Lung (tissue), 17 donors: ENCODE measurements at places on chromosomes 2 and 18. TPM values are rescaled to one million over a fixed set of nuclear protein-coding genes. Genes with fewer than 3 reads are reported as not detected.

DNA sequence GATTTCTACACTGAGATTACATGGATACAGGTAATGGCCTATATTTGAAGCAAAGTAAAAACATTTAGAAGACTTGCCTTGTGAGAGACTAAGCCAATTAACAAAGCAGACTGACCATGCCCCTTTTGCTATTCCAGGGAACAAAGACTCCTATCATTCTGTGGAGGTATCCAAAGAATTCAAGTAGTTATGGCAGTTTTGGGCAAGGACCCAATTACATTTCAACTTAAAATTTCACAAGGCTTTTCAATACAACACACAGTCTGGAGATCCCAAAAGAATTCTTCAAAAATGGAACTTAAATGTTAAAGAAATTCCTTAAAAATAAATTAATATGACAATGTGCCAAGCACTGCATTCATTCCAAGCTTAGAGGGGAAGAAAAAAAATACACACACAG lies 109.2 kb upstream of the CHRNA1 start:
- no peak for DNase-seq

GRCh38 chr2:215811409-215812345 lies 201.7 kb downstream of the MREG start:
- DNase-seq: no peak

DNA sequence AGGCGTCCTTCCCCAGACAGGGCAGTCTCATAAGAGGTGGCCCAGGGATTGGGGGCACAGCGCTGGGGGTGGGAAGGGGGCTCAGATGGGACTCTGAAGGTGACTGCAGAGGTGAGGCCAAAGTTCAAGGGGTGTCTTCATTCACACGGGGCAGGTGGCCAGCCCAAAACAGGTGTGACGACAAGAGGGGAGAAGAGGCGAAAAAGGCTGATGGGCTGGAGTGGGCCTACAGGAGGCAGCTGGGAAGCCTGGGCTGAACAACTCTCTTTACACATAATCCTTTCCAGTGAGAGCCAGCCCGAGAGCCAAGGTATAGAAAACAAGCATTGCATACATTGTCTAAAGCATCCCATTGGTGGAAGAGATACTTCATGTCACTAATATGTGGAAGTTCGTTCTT lies 130.9 kb upstream of the ASB18 start:
- DNase-seq: no peak

UGT1A4 gene
- 0.21 TPM for total RNA-seq

CD8B2 gene
- total RNA-seq: not detected

CD28 gene
- 3.0 TPM for total RNA-seq

NFU1 gene
- total RNA-seq: 32.0 TPM
